Adipocyte (in vitro differentiated cells): ENCODE measurements at places on chromosomes 16 and 17.
A peak's percentile ranks its signal among the peaks of the same experiment; 100 is the strongest.

- DNase-seq, result peak; percentile 64
Observed at GRCh38 chr16:1612320-1613111, at the start of gene CRAMP1. Gene CRAMP1 (plus strand): TSS chr16:1612360. CDS start chr16:1614640, 2,280 bp downstream.

DNA sequence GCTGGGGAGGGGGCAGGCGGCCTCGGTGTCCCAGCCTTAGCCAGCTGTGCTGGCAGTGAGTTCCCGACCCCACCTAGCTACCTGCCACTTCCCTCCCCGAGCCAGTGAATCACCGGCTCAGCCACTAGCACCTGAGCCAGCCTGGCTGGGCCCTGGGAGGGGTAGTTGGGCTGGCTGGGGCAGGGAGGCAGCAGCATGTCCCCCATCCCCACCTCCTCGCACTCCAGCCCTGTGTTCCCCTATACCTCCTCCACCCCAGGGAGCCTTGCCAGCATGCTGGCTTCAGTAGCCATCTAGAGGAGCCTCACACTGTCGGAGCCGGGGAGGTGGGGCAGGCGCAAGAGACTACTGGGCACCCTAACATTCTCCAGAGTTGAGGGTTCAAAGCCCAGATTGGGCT is 2.8 kb downstream of the EVPL start:
- DNase-seq, result no peak

- DNase-seq, result no peak
Observed at GRCh38 chr17:2869604-2870003, 73.4 kb downstream of the RAP1GAP2 start.

DNA sequence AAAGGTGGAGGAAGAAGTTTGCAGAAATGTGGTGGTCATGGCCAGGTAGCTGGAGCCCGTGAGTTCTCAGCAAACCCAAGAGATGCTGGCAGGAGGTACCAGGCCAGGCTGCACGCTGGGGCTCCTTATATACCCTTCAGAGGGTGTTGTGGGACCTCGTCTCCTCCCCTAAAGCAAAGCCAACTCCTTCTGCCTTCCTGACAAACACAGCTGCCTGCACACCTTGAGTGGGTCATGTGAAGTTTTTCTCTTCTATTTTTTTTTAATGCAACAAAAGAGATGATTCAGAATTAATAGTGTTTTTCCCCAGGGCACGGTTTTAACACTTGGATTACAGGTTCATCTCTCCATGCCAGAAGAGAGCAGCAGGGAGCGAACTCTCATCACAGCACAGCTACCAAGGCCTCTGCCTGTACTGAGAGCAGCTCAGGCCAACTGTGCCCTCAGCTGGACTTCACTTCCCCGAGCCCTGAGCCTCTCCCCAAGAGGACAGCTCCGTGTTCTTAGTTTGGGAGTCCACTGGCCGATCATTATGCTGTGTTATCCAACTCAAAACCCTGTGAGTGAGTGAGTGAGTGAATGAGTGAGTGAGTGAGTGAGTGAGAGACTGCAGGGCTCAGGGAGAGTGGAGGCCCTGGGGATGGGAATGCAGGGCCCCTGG is at the start of gene KRT15:
Gene KRT15 (minus strand): TSS at position 102 of the 661 bp plus-strand sequence. CDS start 63 bp downstream, at position 39.
- DNase-seq, result no peak

DNA sequence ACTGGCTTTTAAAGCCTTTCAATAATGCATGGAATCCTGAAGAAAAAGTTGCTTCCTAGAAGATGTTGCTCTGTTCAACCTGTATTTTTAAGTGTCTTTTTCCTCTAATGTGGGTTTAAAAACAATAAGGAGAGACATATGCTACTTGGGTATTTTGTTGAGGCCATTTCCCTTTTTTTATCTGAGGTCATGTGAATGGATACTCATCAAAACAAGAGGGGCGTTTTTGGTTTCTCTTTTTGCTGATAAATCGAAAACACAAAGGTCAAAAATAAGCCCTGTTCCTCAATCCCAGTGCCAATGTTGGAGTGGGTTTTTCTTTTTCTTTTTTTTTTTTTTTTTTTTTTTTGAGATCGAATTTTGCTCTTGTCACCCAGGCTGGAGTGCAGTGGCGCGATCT is 468.0 kb upstream of the RBFOX1 start:
- DNase-seq, result no peak
